Hepatic stellate cell (primary cell): ENCODE measurements at places on chromosomes 7 and 10.

DNA sequence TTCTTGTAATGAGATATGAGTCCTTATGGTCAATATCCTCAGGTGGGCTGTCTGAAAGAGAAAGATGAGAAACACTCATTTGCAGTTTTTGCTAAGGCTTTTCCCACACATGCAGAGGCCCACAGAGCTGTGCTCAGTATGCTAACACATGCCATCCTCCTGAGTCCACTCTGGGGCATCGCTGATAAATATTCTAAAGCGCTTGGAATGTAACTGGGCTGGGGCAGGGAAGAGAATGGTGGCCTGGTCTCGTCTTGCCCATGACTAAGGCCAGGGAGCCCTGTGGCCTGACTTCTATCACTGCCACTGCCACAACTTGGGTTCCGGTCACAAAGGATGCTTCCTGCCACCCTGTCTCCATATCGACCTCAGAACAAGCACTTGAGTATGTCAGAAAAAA, 199.7 kb upstream of the FRMD4A start:
- peak; percentile 21 for DNase-seq

GRCh38 chr10:110226926-110227641, 19.7 kb downstream of the MXI1 start:
- DNase-seq = peak; percentile 75

- no peak for DNase-seq
Measured at GRCh38 chr7:131502810-131503508, 53.5 kb downstream of the PODXL start.

DNA sequence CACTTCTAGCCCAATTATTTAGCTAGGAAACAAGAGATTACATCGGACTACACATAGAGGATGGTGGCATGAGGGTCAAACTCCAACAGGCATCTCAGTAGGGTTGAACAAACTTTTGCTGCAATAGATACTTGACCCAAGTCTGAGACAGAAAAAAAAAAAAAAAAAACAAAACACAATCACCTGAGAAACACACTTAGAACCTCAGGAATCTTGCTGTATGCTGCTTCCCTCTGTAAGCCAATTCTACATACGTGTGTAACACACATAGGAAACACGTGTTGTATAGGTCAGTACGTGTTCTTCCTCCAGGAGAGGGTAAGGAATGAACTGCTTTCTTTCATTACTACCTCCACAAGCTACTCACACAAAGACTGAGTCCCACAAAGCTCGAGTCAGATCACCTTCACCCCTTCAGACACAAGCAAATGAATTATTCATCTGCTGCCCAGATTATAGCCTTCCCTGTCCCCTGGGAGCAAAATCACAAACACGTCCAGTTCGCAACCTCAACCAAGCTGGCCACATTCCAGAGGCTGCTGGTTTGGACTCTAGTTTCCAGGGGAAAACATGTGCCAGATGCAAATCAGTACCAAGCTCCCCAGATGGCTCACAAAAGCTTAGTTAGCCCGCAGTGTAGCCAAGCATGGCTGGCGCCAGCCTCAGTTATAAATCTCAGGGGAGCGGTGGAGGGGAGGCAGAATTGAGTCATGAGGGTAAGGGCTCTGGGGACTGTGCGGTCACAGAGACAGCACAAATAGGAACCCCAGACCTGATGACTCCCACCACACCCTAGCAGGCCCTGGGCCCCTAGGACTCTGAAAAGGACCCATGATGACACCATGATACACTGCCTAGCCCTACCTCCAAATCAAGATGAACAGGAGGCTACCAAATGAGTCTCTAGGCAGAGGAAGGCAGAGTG, 15.1 kb downstream of the PSAP start:
- DNase-seq = peak; percentile 86

DNA sequence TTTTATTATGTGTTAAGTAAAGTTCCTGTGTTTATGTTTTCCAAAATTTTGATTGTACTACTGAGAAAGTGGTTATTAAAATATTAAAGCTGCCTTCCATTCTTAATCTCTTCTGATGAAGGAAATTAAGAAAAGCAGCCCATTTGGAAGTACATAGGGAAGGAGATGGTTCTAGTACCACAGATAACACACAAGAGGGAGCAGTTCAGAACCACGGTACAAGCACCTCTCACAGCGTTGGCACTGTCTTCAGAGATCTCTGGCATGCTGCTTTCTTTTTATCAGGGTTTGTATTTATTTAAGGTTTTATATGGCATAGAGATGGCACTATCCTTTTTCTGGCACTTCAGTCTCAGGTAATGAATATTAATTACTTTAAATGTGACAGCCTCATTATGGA, 111.6 kb downstream of the PHTF2 start:
- DNase-seq = no peak

- no peak for DNase-seq
Measured at GRCh38 chr7:55127135-55127551, 108.3 kb downstream of the EGFR start.

DNA sequence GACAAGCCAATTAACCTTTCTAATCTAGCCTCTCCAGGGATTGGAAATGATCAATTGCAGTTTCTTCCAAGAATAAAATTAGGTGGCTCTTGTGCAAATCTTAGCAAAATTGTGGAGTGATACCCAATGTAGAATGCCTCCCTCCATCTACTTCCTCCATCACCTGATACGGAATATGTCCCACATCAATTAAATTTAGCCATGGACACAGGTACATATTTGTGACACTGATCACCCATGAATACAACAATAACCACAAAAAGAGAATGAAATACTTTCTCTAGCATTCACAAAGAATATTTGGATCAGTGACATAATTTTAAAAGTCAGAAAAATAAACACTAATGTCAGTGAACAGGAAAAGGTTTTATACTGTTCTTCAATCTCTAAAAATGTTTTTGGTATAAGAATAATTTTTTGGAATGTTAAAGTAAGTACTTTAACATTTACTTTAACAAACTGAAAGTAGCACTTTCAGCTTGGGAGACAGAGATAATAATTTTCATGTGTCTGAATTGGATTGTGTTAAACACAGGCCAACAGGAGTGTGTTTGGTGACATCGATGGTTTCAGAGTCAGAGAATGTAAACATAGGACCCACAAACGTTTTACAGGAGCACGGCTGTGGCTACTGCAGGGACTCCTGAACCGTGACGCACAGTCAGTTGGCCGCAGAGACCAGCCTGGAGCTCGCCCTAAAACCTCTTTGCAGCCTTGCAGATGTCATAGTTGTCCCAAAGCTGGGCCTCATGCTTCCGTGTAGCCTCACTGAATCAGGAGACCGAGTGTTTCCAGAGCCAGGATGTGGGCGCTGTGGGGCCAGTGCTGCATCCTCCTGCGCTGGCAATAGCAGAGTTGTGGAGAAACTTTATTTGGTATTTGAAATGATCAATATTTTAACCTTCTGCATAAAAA, 7.2 kb downstream of the RBM20 start:
- DNase-seq = peak; percentile 84

DNA sequence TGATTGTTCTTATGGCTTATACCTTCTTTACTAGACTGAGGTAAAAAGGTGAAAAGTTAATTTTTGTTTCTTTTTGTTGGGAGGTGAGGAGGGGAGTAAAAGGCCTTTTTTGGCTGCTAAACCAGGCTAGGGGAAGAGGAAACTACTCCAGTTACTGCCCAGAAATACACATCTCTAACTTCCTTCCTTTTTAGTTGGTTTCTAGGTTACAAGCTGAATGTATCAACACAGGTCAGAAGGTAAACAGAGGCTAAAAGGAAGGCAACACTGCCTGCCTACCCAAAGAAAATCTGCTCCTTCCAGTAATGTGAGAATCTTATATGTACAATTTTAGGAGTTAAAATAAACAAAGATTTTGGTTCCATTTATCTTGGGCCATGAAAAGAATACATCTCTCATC, 140.4 kb downstream of the NRBF2 start:
- no peak for DNase-seq

DNA sequence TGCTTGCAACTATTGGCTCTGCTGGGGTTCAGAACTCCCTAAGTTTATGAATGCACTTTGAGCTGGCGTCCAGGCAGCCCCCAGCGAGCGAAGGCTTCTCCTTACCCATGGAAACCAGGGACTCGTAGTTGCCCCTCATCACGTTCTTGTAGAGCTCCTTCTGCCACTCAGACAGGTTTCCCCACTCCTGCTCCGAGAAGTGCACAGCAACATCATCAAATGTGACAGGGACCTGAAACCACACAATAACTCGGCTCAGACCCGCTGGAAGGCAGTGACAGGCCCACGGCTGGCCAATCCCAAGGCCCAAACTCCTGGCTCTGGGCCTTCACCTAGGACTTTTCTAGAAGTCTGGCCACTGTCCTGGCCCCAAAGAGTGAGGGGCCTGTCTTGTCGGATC, 6.9 kb downstream of the ZNF777 start:
- DNase-seq = no peak

- DNase-seq = peak; percentile 8
Measured at GRCh38 chr10:9342885-9343570, 1288.5 kb downstream of the GATA3 start.

- no peak for DNase-seq
Measured at GRCh38 chr7:100384628-100385294, 11.5 kb downstream of the PILRA start.

GRCh38 chr7:139813689-139814088, 15.4 kb upstream of the TBXAS1 start:
- no peak for DNase-seq

- no peak for DNase-seq
Measured at GRCh38 chr7:155097338-155097737, 27.2 kb downstream of the HTR5A start.

DNA sequence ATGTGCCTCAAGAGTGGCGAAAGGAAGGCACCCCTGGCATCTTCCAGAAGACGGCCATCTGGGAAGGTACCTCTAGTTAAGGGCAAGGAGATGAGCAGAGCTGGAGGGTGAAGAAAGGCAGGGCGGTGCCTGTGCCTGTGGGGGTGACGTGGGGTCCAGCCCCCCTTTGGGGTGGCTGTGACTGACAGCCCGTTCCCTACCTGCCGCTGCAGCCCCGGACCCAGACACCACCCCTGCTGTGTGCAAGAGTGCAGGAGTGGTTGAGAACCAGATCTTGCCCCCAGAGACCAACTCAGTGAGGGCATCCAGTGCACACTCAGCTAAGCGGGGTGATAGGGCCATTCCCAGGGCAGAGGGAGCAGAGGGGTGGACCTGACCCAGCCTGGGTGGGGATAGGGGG, 4.3 kb upstream of the MUC17 start:
- no peak for DNase-seq

- DNase-seq = no peak
Measured at GRCh38 chr7:876972-877311, 588 bp downstream of the GET4 start.

- no peak for DNase-seq
Measured at GRCh38 chr7:50858528-50859245, 76.0 kb upstream of the GRB10 start.

DNA sequence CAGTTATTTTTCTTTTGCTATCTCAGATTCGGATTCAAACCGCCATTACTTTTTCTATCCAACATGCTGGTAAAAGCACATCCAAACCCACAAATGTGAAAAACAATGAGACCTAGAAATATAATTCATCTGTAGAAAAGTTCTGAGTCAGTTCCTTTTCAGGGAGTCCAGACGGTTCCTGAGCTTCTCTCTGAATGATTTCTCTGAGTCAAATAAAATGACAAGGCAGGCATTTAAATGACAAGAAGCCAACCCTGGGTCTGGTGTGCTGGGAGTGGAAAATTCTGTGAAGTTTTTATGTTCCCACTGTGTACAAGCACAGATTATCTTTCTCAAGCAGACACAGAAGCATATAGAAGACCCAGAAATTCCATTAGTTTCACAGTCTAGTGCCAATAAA, 96.3 kb upstream of the ANKRD1 start:
- no peak for DNase-seq

DNA sequence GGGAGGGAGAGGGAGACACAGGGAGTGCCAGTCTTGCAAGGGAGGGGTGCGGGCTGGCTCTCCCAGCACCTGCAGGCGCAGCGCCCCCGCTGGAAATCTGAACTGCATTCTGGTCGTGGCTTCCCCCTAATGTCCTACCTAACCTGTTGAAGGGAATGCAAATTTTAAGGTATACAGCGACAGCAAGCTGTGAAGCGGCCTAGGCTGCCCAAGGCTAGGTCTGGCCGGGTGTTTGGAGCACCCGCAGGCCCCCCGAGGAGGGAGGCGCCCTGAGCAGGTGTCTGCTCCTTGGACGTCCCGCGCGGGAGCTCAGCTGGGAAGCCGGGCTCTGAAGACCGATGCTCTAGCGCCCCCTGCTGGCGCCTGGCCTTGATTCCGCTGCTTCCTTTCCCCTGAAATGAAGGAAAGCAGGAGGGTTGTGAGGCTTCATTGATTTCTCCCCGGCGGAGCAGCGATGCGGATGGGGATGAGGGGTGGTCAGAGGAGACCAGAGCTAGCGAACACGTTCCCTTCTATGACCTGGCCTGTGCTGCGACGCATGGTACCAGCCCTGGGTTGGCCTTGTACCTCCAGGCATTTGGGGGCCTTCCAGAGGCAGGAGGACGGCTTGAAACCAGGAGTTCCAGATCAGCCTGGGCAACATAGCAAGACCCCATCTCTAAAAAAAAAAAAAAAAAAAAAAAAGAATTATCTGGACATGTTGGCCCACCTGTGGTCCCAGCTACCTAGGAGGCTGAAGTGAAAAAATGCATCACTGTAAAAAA, 601.3 kb downstream of the GALNT17 start:
- DNase-seq = peak; percentile 65

DNA sequence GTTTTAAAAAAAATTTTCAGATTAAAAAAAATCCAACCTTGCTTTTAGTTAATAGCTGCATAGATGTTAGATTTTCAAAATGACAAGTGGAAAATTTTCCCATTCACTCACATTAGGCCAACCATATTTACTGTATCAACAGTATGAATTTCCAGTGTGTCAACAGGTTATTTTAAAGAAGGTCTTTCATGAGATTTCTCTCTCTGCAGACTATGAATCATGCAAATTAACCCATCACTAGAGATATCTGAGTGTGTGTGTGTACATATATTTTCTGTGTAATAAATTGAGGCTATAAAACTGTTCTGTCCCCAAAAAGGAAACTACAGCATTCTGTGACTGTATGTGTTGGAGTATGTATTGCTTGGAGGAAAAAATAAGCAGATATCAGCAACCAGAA, 305.6 kb downstream of the ARL4A start:
- no peak for DNase-seq

- no peak for DNase-seq
Measured at GRCh38 chr7:138258197-138258559, 181.9 kb downstream of the AKR1D1 start.
